ENCODE measurements at places on chromosomes 1 and 21.

DNA sequence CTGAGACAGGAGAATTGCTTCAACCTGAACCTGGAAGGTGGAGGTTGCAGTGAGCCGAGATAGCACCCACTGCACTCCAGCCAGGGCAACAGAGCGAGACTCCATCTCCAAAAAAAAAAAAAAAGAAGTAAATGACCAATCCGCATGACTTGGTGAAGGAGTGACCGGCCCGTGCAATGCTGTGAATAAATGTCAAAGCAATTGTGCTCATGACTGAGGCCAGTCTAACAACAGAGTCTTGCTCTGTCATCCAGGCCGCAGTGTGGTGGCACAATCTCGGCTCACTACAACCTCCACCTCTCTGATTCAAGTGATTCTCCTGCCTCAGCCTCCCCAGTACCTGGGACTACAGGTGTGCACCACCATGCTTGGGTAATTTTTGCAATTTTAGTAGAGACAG is 27.8 kb upstream of the SLC19A1 start:
- DNase-seq, result no peak

DNA sequence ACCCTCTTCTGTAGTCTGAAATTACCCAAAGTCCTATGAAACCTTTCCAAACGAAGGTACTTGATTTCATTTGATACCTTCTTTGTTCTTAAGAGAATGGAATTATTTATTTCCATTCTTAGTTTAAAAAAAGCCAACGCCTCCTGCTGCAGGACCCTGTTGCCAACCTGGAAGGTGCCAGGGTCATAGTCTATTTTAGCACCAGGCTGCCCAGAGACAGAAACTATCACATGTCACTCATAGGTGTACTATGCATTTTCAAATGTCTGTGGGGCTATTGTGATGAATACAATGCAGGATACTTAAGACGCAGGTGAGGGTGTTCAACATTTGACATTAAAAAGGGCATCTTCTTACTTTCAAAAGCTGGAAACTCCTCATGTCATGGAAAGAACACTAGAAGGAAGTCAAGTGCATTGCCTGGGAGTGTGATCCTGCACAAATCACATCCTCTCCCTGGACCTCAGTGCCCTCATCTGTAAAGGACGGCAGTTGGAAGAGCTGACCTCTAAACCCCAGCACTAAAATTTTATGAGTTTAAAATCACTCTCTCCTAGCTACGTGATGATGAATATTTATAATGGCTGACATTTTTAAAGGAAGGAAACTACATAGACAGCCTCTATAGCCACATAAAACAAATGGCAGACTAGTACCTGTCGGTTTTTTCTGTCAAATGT is 107.3 kb upstream of the SYT6 start:
- DNase-seq, result no peak

DNA sequence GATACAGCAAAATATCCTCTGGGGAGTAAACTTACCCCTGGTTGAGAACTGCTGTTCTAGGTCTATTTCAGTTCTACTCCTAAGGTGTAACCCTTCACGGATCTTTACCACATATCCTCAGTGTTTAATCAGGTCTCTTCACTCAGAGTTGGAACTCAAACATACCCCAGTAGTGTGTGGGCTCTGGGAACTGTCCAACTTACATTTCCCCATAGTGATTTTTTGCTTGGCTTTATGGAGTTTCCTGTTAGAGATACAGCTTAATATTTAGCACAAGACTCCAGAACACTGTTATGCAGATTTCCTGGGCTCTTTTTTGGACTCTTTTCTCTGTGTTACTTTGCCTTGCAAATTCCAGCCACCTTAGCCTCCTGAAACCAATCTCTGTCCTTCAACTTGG is 26.7 kb upstream of the LIN9 start:
- no peak for DNase-seq

GRCh38 chr21:46017695-46018094 is 36.1 kb downstream of the COL6A1 start:
- DNase-seq, result no peak

DNA sequence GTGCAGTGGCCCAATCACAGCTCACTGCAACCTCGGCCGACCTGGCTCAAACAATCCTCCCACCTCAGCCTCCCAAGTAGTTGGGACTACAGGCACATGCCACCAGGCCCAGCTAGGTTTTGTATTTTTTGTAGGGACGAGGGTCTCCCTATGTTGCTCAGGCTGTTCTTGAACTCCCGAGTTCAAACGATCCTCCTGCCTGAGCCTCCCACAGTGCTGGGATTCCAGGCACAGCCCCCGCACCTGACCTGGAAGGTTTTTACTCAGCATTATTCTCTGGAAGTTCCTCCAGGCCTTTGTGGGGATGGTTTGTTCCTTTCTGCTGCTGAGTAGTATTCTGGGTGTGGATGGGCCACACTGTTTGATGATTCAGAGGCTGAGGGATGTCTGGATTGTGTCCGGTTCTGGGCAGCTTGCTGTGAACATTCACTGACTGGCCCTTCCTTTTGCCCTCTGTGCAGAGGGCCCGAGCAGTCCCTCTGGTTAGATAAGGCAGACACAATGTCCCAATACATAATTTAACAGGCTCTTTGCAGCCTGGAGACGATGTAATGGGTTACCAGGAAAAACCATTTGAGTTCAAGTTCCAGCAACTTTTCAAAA is 6.0 kb upstream of the TRAPPC10 start:
- peak; percentile 81 for DNase-seq

GRCh38 chr21:45538381-45539045 is 3.7 kb downstream of the SLC19A1 start:
- DNase-seq, result no peak

DNA sequence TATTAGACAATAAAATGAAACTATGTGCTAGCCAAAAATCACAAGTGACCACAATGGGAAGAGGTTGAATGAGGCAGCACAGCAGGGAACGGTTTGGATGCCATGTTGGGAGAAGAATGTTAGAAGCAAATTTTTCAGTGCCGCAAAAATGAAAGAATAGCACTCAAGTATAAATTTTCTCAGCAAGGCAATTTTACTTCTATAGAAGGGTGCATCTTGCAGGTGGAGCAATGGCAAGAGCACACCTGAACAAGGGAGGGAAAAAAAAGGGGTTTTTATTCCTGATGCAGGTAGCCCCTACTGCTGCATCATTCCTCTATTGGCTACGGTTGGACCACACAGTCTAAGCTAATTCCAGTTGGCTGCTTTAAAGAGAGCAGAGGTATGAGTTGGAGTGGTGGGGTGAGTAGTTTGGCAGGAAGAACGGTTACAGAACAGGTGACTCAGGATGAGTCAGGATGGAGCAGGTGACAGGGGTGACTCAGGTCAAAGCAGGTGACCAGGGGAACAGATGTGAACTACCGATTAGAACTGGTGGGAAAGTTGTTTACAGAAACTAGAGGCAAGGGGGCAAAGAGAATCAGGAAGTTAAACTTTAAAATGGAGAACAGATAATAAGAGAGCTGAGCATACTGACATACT is 301.1 kb upstream of the NRIP1 start:
- DNase-seq, result peak; percentile 17

Data from epithelial cell of esophagus (primary cell).